ENCODE measurements at places on chromosomes 5 and 9. TPM values are rescaled to one million over a fixed set of nuclear protein-coding genes. Genes with fewer than 3 reads are reported as not detected.

SOWAHA gene
- not detected for total RNA-seq

GAS1 gene
- total RNA-seq, result 2.6 TPM

PFN3 gene
- total RNA-seq, result not detected

CCDC152 gene
- under 0.01 TPM for total RNA-seq

CYLC2 gene
- total RNA-seq, result not detected

ANKRD31 gene
- 0.26 TPM for total RNA-seq

ENHO gene
- total RNA-seq, result 0.13 TPM

SELENOP gene
- 17.3 TPM for total RNA-seq

Data from bronchial epithelial cell (primary cell).